ENCODE measurements at places on chromosomes 5 and 9.

DNA sequence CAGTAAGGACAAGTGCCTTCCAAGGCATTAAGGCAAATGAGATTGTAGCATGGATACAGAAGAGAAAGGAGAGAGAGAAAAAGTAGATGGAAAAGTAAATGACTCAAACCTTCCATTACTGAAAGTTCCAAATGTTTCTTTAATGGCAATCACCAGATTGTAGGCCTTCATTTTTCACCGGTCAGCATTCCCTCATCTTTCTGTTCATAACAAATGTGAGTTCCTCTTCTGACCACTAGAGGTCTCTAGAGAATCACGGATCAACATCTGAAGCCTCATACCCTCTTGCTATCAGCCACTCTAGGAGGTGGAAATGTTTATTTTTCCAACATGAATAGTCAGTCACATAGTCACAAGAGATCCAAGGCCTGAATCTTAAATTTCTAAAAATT lies 73.6 kb upstream of the RPS23 start:
- DNase-seq = no peak

DNA sequence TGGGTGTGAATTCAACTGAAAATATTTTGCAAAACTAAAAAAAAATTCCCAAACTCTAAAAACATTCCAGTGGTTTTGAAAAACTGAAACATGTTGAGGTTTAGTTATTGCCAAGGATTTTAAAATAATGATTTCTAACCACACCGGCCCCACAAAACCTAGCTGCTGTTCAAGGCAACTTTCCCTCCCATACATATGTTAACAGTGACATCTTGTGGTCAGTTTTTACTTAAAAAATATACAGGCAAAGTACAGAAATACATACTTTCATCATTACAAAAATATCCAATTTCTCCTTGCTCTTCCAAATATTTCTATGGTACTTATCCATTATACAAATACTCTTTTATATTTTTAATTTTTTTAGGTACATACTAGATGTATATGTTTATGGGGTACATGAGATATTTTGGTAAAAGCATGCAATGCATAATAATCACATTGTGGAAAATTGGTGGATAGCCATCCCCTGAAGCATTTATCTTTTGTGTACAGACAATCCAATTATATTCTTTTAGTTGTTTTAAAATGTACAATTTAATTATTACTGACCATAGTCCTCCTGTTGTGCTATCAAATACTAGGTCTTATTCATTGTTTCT lies 34.4 kb upstream of the MRPS30 start:
- DNase-seq = no peak

- DNase-seq = peak; percentile 58
Observed at GRCh38 chr9:95494416-95495371, 22.1 kb downstream of the PTCH1 start.

GRCh38 chr5:132370181-132370970 lies 866 bp downstream of the SLC22A5 start:
- DNase-seq = no peak

DNA sequence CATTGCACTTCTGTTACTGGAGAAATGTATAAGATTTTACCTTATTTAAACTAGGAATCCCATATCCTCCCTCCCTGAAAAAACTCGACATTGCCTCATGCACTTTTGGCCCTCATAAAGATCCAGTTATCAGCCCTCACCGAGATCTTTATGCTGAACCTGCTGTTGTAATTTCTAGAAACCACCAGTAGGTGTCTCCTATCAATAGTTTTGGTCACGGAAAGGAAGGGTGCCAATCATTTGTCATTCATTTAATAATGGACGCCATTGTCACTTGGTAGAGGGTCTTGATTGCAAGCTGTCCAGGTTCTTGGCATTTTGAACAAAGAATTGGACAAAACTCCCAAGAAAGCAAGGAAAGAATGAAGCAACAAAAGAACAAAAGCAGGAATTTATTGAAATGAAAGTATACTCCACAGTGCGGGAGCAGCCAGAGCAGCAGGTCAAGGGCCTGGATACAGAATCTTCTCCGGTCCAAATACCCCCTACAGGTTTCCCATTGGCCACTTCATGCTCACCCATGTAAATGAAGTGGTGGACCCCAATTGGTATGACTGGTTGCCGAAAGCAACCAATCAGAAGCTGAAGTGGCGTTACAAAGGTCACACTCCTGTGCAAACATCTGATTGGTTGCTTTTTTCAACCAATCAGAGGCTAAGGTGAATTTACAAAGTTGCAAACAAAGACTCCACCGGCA lies 524.3 kb downstream of the PSAT1 start:
- DNase-seq = no peak

DNA sequence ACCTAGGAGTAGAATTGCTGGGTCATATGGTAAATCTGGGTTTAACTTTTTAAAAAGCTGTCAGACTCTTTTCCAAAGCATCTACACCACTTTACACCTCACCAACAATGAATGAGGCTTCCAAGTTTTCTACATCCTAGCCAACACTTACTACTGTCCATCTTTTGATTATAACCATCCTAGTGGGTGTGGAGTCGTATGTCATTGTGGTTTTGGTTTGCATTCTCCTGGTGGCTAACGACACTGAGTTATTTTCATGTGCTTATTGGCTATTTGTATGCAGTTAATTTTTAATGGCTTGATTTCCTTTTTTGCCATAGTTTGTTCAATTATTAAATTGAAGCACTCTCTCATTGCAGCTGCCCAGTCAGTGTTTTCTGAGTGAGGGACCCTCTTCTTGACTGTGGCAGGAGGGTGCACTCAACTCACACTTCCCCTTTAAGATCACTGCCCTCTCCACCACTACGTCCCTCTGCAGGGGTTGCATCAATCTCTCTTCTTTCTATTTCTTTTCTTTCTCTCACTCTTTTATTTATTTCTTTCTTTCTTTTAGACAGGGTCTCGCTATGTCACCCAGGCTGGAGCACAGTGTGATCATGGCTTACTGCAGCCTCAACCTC lies 182.3 kb downstream of the C9orf152 start:
- no peak for DNase-seq

GRCh38 chr5:56595566-56595965 lies 219.8 kb upstream of the MAP3K1 start:
- no peak for DNase-seq

GRCh38 chr5:106392766-106393165 lies 1278.0 kb downstream of the EFNA5 start:
- no peak for DNase-seq

- DNase-seq = peak; percentile 16
Observed at GRCh38 chr9:133534346-133535291, at the start of gene ADAMTSL2. TSS of gene ADAMTSL2 (plus strand) at chr9:133534704. CDS start at chr9:133536713, 2,009 bp downstream.

DNA sequence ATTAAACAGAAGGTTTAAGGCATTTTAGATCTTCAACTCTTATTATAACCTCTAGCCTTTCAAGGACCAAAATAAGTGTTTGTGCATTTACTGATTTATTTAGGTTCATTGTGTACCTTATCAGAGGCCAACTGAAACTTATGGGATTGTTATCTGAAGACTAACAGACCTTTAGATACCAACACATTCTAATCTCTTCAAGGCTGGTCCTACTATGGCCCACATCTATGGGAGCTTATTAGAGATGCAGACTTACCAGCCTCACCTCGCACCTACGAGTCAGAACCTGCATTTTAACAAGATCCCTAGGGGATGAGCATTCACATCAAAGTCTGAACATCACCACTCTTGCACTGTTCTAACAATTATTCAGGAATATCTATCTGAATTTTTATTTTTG lies 1.9 kb downstream of the IARS1 start:
- DNase-seq = no peak

- no peak for DNase-seq
Observed at GRCh38 chr5:1442222-1443145, 2.8 kb downstream of the SLC6A3 start.

GRCh38 chr9:20405078-20405477 lies 217.2 kb downstream of the MLLT3 start:
- DNase-seq = no peak

- no peak for DNase-seq
Observed at GRCh38 chr5:386432-387341, 56.3 kb upstream of the EXOC3 start.

DNA sequence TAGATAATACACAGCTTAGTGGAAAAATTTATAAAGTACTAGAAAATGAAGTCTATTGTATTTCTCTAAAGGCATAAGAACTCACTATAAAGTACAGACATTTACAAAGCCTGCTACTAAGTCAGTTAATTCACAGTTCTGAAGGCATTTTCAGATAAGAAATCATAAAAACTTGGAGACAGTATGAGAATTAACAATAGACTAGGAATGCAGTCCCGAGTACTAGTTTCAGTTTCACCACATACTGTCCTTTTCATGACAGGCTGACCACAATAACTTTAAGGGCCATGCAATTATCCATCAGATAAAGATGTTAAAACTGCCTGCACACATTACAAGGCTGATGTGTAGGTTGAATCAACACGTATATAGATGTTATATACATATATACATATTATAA lies 362.6 kb upstream of the SMC2 start:
- DNase-seq = no peak

- no peak for DNase-seq
Observed at GRCh38 chr5:123651234-123651633, 139.3 kb downstream of the CSNK1G3 start.

GRCh38 chr9:105458404-105458803 lies 10.6 kb downstream of the FSD1L start:
- DNase-seq = no peak

- no peak for DNase-seq
Observed at GRCh38 chr9:120889606-120890271, 12.8 kb upstream of the PHF19 start.

- no peak for DNase-seq
Observed at GRCh38 chr9:124266826-124267201, 9.1 kb downstream of the NEK6 start.

- no peak for DNase-seq
Observed at GRCh38 chr5:133782736-133783135, 170.4 kb upstream of the FSTL4 start.

- DNase-seq = no peak
Observed at GRCh38 chr5:133343196-133343595, 269.1 kb downstream of the FSTL4 start.

GRCh38 chr5:56303511-56303910 lies 70.4 kb upstream of the ANKRD55 start:
- DNase-seq = no peak

DNA sequence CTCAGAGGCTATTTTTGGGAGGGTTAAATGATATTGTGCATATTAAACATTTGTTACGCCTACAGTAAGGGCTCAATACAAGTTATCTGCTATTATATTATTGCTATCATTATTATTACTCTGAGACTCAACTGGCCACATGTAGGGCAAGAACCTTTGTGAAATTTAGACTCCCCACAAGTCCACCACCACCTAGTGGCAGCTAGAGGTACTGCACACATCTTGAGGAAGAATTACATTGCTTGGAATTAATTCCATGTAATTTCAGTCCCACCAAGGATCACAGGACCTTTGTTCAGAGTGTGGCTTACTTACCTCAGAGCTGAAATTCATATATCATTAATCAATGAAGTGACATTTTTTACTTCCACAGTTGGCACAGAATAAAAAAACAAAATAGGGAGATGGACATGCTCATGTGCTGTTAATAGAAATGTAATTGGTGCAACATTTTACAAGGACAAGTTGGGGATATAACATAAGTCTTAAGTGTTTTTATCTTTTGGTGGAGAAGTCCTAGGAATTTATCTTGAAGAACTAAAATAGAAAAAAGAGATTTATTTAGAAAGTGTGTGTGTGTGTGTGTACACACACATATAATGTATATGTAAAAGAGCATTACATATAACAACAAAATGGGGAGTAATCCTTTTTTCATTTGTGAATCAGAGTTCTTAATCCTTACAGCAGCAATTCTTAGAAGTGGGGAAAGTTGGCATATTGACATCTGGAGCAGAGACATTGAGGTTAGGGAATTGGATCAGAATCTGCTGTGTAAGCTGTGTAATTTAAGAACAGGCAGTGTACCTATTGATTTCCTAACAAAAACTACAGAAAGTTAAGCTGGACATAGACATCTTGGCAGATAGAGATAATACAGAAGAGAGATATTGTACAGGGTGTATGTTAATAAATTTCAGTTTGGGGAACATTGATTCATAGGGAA lies 11.2 kb downstream of the MSANTD3 start:
- DNase-seq = peak; percentile 59

DNA sequence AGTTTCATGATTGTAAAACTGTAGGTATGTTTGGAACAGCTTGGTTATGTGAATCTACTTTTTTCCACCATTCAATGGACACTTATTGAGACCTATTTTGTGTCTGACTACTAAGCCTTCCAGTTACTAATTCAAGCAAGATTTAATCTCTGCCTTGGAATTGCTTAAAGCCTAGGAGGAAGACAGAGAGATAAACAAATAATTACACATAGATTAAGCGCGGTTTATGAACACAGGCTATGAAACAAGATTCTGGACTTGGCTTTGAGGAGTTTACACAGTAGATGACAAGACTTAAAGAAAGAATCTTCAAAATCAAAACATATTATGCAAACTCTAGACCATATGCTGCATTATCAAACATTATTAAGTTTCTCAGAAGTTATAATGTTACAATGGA lies 340.4 kb downstream of the RASEF start:
- no peak for DNase-seq

- DNase-seq = no peak
Observed at GRCh38 chr9:137919649-137920141, 42.1 kb downstream of the CACNA1B start.

- DNase-seq = no peak
Observed at GRCh38 chr9:69740872-69741505, 18.8 kb downstream of the PTAR1 start.
